ENCODE measurements at places on chromosomes 6 and 20.
A peak's percentile ranks its signal among the peaks of the same experiment; 100 is the strongest.

DNA sequence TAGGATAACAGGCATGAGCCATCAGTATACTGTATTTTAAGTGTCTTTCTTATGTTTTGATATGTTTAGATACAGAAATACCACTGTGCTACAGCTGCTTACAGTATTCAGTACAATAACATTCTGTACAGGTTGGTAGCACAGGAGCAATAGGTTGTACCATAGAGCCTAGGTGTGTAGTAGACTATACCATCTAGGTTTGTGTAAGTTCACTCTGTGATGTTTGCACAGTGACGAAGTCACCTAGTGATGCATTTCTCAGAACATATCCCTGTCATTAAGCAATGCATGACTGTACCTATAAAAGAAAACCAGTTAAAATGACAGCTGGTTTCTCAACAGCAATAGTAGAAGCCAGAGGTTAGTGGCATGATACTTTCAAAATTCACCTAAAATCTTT, 3.0 kb upstream of the ZBTB24 start:
- no peak for DNase-seq

- DNase-seq: no peak
These were observed 34.9 kb downstream of the ELOVL5 start for GRCh38 chr6:53313784-53314400.

- no peak for DNase-seq
These were observed 86.5 kb downstream of the BANF2 start for GRCh38 chr20:17786221-17786718.

DNA sequence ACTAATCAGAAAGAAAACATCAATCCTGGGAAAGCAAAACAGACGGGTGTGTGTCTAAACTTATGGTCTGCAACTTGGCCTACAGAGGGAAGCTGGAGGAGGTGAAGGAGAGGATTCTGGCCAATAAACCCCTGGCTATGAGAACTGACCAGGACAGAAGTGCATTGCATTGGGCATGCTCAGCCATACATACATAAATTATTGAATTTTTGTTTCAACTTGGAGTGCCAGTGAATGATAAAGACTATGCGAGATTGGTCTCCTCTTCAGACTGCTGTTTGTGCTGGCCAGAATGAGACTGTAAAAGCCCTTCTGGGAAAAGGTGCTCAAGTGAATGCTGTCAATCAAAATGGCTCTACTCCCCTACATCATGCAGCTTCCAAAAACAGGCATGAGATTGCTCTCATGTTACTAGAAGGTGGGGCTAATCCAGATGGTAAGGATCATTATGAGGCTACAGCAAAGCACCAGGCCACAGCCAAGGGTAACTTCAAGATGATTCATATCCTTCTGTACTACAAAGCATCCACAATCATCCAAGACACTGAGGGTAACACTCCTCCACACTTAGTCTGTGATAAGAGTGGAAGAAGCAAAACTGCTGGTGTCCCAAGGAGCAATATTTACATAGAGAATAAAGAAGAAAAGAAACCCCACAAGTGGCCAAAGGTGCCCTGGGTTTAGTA, 17.4 kb downstream of the ADNP start:
- DNase-seq: no peak

DNA sequence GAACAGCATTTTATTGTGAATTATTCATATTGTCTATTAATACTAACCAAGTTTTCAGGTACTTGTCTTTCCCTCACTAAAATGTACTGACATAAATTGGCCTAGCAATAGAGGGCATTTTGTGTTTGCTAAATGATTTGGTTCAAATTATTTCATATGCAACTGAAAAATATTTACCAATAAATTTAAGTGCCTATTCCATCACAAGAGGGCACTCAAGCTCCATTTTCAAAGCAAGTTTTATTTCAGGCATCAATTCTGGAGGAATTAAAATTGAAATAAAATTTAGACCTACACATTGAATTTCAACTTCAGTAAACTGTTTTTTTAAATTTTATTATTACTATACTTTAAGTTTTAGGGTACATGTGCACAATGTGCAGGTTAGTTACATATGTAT, 114.3 kb upstream of the SYNCRIP start:
- no peak for DNase-seq

- DNase-seq: no peak
These were observed 19.2 kb downstream of the RNF182 start for GRCh38 chr6:13943943-13944342.

DNA sequence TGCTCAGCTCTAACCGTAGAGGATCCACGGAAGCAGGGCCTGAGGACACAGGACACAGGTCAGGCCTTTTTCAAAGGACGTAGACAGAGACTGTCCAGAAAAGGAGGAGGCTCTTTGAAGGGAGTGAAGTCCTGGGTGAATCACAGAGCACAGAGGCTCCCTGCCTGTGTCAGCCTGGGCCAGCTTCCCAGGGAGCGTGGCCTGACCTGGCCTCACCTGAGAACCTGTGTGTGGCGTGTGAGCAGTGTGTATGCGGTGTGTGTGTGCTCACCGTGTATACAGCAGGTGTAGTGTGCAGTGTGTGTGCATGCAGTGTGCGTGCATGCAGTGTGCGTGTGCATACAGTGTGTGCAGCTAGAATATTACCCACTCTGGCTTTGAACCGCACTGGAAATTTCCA, 56.0 kb upstream of the FNDC1 start:
- no peak for DNase-seq

DNA sequence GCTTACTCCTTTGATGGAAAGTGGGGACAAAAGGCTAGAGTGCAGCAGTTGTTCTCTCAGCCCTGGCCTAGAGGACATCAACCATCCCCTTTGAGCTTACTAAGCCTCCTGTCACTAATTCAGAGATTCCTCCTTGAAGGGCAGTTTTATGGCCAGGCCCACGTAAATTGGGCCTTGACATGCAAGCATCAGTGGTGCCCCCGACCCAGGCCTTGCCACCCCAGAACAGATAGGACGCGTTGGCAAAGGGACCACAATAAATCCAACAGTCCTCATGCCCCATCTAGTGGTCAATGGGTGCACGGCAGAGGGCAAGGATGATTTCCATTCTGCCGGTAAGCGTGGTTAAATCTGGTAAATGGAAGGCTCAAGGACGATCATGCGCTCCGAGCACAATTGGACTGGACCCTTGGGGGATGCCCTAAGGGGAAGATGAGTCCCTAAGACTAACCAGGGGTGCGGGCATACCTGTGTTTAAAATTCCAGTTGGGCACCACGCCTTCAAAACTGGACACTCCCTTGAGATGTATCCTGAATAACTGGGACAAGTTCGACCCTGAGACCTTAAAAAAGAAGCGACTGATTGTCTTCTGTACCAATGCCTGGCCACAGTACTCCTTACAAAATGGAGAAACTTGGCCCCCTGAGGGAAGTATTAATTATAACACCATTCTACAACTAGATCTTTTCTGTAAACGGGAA, 32.6 kb downstream of the CEP85L start:
- peak; percentile 7 for DNase-seq

DNA sequence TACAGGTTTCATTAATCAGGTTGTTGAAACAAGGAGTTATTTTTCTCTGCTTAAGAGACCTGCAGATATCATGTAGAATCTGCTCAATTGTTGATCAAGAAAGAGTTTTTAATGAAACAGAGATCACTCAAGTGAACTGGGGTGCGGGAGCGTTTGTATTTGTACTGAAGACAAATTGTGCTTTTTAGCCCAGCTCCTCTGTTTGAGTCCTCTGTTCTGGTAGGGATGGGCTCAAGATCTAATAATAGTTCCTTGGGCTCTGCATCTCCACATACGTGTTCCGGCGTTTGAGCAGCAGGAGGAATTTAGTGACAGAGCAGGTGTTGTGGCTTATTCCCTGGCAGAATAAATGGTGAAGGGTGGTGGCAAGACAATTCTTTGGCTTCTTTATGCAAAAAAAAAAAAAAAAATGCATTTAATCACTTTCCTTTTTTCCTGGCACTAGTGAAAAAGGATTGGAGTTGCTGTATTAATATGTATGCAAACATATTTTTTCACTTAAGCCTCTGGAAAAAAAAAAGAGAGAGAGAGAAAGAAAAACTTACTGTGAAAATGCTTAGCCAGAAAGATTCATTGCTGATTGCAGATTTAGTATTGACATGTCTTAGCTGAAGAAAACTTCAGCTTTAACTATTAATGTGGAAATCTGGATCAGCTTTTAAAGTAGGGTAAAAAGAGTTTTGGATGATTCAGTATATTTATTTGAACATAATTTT, 4.0 kb downstream of the CITED2 start:
- no peak for DNase-seq

DNA sequence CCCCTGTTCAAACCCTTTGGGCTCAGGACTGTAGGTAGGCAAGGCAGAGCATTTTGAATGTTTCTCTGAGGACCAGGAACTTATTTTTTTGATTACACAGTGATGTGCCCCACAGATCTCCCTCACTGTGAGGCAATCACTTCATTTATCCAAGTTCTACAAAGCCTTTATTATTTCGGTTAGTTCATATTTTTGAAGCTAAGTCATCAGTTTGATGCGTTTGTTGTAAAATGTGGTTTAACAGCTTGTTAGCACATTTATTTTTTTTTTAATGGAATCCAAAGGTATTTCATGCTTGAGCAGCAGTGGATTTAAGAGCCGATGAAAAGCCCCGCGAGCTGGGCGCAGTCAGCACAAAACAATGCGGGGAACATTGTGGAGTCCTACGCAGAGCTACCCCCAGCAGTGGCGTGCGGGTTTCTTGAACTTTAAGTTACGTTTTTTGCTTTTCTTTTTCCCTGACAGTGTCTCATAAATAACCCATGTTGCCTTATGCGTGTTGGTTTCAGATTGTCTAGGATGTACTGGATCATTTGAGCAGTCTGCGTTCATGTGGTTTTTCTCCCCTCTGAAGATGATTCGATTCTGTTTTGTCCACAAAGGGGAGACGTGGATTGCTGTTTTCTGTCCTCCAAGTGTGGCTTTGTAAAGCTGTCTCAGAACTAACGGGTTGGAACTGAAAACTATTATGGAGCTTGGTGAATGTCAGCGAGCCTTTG, 233.6 kb upstream of the BMP2 start:
- no peak for DNase-seq

DNA sequence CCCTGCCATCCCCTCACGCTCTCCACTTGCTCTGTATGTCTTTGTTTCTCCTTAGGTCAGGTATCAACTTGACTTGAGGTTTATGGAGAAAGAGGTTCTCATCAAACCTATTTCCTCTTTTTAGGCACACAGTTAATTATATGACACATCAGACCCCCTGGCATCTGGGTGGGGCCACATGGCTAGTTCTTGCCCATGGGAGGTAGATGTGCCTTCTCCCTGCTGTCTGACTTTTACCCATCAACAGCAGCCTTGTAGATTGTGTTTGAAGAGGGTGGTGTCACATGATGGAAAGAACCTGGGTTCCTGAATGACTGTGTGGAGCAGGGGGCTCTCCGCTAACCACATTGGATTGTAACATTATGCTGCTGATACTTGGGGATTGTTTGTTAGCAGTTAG, 7.2 kb upstream of the UQCC2 start:
- DNase-seq: no peak

DNA sequence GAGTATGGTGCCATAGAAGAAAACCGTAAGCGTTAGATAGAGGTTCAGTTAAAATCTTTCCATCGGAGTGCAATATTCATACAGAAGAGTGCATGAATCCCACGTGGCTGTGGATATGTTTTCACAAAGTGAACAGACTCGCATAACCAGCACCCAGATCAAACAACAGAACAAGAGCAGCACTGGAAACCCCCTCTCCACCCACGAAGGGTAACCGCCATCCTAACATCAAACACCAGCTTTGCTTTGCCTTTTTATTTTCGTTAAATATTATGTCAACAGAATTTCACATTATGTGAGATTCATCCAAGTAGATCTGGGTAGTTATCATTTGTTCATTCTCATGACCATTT, 4.7 kb downstream of the GTSF1L start:
- DNase-seq: no peak

- no peak for DNase-seq
These were observed 6.7 kb downstream of the MTCH1 start for GRCh38 chr6:36979347-36979742.

- no peak for DNase-seq
These were observed 194.6 kb downstream of the EPM2A start for GRCh38 chr6:145540741-145541140.

GRCh38 chr6:87907521-87907920, 140.1 kb upstream of the SPACA1 start:
- no peak for DNase-seq

- DNase-seq: no peak
These were observed 15.2 kb downstream of the CHMP4B start for GRCh38 chr20:33826270-33826897.

- no peak for DNase-seq
These were observed 69.5 kb downstream of the SRC start for GRCh38 chr20:37415118-37416085.

- DNase-seq: no peak
These were observed 284.6 kb upstream of the FOXQ1 start for GRCh38 chr6:1027109-1027794.

DNA sequence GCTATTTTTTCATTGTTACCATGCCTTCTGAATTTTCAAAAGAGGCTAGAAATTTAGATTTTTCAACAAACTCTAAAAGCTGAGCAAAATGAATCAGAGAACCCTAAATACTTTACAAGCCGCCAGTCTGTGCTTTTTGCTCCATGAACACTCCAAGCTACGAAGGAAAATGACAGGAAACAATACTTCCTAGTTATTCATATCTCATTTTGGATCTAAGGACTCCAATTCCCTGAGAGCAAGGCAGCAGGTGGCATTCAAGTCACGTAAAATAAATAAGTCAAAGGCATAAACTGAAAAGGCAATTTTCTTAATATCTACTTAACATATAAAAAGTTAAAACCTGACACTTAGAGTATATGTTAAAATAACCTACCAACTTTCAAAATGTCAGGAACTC, 50.6 kb downstream of the PDSS2 start:
- no peak for DNase-seq

- no peak for DNase-seq
These were observed 23.7 kb upstream of the RSPO3 start for GRCh38 chr6:127094791-127095190.

DNA sequence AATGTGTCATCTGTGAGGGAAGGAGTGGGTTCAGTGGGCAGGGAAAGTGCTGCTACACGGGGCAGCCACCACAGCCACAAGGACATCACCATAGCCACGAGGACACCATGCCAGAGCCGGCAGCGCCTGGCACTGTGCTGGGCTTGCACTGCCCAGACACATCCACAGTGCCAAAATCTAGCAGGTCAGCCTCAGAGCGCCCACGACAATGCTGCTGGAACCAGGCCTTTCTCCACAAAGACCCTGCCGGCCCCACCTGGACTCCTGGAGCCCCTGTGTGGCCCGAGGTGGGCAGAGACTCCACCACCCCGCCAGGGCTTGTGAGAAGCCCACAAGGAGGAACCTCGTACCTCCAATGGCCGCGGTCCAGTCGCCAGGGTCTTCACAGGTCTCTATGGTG, 18.6 kb upstream of the HELZ2 start:
- DNase-seq: no peak

GRCh38 chr20:56352345-56353055, 6.3 kb upstream of the FAM210B start:
- DNase-seq: no peak
